ENCODE measurements at places on chromosomes 5 and 9.
A peak's percentile ranks its signal among the peaks of the same experiment; 100 is the strongest.

GRCh38 chr5:178542455-178542854, 47.7 kb downstream of the COL23A1 start:
- peak; percentile 50 for DNase-seq

- DNase-seq, result peak; percentile 10
These were observed 252.0 kb upstream of the IRX4 start for GRCh38 chr5:2134543-2135292.

DNA sequence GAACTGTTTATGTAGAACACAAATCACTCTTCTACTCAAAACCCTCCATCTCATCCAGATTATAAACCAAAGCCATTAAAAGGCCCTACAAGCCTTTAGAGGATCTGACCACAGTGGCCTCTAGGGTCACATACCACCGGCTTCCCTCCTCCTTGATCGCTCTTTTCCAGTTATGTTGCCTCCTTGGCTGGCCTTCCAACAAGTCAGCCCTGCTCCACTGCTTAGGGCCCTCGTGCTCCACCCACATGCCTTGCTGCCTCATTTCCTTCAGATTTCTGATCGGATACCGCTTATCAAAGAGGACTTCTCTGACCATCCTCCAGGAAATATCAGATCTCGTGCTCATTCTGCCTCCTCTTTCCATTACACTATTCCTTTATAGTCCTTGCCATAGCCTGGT, 139.4 kb upstream of the RAI14 start:
- DNase-seq, result no peak

- no peak for DNase-seq
These were observed 208.4 kb downstream of the PDZD2 start for GRCh38 chr5:31847354-31847753.

- DNase-seq, result no peak
These were observed 109.0 kb downstream of the ATP10B start for GRCh38 chr5:160743027-160743426.

DNA sequence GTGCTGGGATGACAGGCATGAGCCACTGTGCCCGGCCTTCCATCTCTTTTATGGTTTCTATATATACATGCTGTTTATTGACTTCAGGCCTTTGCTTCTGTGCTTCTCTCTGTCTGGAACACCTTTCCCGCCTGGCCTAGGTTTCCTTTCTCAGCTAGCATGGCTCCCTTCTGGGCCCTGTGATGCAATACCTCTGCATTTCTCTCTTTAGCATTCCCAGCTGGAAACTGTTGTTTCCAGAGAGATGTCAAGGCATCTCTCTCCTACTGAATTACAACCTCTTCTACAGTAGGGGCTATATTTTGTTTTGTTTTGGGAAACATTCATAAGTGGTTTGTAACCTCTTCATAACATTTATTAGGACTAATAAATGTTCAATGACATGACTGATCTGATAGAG, 57.1 kb downstream of the RPS23 start:
- no peak for DNase-seq

GRCh38 chr9:36193023-36193422, 2.3 kb downstream of the CLTA start:
- no peak for DNase-seq

GRCh38 chr5:54909911-54910870, 75.2 kb downstream of the ESM1 start:
- peak; percentile 68 for DNase-seq

GRCh38 chr5:1421521-1422341, 23.5 kb downstream of the SLC6A3 start:
- DNase-seq, result no peak

GRCh38 chr5:121053055-121053985, 589.2 kb downstream of the PRR16 start:
- peak; percentile 53 for DNase-seq

- DNase-seq, result no peak
These were observed 481.4 kb downstream of the RASEF start for GRCh38 chr9:82581516-82581915.

DNA sequence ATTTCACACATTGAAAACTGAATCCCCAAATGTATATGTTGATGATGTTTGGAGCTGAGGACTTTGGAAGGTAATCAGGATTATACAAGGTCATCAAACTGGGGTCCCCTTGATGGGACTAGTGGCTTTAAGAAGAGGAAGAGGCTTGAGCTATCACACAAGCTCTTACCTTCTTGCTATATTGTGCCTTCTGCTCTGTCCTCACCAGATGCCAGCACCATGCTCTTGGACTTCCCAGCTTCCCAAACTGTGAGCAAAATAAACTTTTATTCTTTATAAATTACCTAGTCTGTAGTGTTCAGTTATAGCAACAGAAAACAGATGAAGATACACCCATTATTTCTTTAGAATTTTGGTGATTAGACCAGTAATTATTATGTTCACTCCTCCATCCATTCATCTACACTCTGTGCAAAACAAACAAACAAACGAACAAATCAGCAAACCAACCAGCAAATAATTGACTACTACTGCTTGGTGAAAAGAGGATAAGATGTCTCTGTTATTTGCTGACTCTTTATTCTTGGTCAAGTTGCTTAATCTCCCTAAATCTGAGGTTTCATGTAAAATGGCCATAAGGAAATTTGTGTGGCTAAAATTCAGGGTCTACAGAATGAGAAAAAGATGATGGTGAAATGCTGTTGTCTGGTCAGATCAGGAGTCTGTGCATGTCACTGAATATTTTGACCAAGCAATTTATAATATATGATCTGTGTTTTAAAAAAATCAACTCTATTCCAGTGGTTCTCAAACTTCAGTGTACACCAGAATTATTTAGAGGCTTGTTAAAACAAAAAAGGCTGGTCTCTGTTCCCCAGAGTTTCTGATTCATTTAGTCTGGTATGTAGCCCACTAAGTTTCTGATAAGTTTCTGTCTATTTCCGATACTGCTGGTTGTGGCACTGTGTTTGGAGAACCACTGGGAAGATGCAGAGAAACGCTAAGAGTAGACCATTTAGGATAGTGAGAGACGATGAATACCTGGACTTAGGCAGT, 854.1 kb downstream of the MAT2B start:
- DNase-seq, result peak; percentile 70

GRCh38 chr5:89349246-89349980, 466.4 kb upstream of the MEF2C start:
- DNase-seq, result no peak

GRCh38 chr5:62794456-62794855, 215.8 kb downstream of the LRRC70 start:
- no peak for DNase-seq

GRCh38 chr9:86405926-86406325, 51.7 kb upstream of the TUT7 start:
- peak; percentile 84 for DNase-seq

GRCh38 chr9:90665072-90665471, 22.4 kb upstream of the DIRAS2 start:
- no peak for DNase-seq

All from fibroblast of skin of scalp (primary cell).